GM06990 (cell line): ENCODE measurements at places on chromosomes 16 and 17.
A peak's percentile ranks its signal among the peaks of the same experiment; 100 is the strongest.

DNA sequence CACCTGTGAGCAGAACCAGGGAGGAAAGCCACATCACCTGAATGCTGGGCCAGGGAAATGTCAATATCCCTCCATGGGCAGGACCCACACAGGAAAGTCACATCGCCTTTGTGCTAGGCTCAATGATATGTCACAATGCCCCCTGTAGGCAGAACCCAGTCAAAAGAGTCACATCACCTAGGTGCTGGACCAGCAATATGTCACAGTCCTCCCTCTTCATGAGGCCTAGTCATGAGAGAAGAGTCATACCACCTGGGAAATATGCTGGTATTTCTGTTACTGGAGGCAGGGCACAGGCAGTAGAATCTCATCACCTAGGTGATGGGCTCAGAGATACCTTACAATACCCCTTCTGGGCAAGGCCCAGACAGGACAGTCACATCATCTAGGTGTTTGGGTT, 1843.4 kb downstream of the TP53TG3F start:
- no peak for DNase-seq

DNA sequence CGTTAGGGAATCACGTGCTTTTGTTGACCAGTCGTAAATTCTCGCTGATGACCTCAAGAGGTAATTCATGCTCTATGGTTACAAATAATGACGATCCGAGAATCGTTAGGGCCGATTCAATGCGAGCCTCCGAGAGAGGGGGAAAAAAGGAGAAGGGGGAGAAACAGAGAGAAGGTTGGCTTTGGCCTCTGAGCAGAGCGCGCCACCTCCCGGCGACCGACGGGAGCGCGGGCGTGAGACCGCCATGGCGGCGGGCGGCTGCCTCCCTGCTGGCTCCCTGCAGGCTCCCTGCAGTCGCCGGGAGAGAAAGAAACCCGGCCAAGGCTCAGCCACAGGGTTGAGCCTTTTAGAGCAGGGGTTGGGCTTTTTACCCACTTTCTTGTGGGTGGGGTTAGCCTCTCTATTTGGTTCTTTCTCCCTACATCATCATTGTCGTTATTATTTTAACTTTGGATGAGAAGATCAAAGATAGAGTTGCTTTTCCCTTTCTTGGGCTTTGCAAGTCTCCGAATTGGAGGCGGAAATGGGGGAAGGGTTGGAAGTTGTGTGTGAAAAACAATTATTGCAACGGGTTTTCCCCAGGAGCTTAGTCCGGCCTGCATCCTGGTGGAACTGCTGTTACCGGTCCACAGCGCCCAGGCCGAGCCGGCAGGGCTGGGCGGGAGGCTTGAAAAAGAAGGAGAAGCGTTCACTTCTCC, 410 bp upstream of the HOXB5 start:
- DNase-seq: peak; percentile 87

DNA sequence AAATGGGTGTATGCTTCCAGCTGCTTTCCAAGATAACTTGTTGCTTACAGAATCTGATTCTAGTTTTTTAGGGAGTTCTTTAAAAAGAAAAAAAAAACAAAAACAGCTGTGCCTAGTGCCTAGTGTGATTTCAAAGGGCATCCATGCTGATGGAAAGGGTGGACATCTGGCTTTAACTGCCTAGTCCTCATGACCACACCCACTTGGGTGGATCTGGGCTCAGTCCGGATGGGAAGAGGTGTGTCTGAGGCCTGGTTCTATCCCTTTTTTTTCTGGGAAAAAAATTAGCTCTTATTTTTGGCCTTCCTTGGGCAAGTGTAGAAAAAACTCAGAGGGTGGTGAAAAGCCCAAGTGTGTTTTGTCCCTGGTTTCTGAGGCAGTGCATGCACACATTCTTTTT, 132.3 kb upstream of the CDH11 start:
- DNase-seq: no peak

DNA sequence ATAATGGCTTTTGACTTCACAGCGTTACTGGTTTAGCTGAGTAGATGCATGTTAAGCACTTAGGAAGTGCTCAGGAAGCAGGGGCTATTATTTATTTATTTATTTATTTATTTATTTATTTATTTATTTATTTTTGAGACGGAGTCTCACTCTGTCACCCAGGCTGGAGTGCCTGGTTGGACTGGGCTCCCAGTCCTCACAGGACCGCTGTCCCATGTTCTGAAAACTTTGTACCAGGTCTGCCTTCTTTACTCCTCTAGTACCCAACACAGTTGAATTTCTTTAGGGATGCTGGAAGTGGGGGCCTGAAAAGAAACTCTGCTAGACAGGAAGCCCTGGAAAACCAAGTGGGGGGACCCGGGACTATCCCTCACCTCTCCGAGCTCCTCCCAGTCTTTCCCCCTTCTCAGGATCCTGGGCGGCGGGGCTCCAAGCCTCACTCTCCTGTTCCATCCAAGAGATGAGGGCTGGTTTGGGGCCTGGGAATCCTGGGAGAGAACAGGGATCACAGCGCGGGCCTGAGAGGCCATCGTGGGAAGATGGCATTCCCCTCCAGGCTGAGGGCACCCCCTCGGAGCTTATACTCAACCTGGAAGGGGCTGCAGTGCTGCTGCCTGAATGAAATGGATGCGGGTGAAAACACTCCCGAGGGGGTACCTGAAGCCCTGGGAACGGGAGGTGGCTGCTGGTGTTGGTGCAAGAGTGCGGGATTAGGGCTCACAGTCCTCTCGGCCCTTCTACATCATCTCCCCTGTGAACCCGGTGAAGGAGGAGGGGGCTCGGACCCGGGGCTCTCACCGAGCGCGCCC, 674 bp downstream of the ZNF688 start:
- no peak for DNase-seq

DNA sequence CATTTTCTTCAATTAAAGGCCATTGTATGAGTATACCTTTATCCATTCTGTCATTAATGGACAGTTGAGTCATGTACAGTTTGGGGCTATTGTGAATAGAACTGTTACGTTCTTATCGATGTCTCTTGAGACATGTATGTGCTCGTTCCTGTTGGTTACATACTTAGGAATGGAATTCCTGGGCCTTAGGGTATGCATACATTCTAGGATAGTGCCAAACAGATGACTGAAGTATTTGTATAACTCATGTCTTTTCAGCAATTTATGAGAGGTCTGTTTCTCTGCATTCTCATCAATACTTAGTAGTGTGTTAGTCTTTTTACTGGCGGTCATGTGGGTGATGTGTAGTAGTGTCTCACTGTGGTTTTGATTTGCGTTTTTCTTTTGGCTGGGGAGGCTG, 81.2 kb downstream of the USP22 start:
- DNase-seq: no peak

GRCh38 chr16:79201436-79201835, 399.1 kb downstream of the MAF start:
- DNase-seq: no peak

- no peak for DNase-seq
Measured at GRCh38 chr17:27158382-27158781, 135.5 kb upstream of the WSB1 start.
